Activated gamma-delta T cell treated with Interleukin-2 at 50 U/mL for 16 hours (primary cell): ENCODE measurements at places on chromosomes 13 and 19.

- peak; percentile 77 for DNase-seq
Measured at GRCh38 chr19:33177417-33177979, 16.6 kb upstream of the LRP3 start.

- DNase-seq = no peak
Measured at GRCh38 chr13:25190771-25191170, 18.7 kb upstream of the AMER2 start.

- DNase-seq = no peak
Measured at GRCh38 chr19:6531956-6532243, 1.1 kb downstream of the TNFSF9 start.

GRCh38 chr13:97403893-97404750 is 29.8 kb upstream of the RAP2A start:
- DNase-seq = no peak

DNA sequence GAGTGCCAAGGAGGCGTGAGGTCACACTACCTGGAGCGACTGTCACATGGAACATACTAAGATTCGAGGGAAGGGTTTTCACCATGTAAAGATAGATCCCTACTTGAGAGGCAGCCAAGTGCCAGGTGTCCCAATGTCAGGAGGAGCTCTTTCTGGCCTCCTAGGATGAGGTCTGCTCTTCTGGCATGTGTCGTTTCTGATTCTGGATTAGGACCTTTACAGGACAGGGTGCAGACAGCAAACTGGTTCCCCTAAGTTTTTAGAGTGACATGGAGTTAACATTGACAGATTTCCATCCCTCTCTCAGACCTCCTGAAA is 75.3 kb downstream of the ZNF536 start:
- no peak for DNase-seq

- DNase-seq = no peak
Measured at GRCh38 chr13:25915840-25916518, 135.8 kb downstream of the SHISA2 start.

DNA sequence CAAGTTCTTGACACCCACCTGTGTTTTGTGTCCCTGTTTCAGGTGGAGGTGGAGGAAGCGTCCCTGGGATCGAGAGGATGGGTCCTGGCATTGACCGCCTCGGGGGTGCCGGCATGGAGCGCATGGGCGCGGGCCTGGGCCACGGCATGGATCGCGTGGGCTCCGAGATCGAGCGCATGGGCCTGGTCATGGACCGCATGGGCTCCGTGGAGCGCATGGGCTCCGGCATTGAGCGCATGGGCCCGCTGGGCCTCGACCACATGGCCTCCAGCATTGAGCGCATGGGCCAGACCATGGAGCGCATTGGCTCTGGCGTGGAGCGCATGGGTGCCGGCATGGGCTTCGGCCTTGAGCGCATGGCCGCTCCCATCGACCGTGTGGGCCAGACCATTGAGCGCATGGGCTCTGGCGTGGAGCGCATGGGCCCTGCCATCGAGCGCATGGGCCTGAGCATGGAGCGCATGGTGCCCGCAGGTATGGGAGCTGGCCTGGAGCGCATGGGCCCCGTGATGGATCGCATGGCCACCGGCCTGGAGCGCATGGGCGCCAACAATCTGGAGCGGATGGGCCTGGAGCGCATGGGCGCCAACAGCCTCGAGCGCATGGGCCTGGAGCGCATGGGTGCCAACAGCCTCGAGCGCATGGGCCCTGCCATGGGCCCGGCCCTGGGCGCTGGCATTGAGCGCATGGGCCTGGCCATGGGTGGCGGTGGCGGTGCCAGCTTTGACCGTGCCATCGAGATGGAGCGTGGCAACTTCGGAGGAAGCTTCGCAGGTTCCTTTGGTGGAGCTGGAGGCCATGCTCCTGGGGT is 16.7 kb downstream of the PRAM1 start:
- DNase-seq = no peak

GRCh38 chr13:45598597-45598996 is 16.9 kb downstream of the ERICH6B start:
- DNase-seq = no peak

DNA sequence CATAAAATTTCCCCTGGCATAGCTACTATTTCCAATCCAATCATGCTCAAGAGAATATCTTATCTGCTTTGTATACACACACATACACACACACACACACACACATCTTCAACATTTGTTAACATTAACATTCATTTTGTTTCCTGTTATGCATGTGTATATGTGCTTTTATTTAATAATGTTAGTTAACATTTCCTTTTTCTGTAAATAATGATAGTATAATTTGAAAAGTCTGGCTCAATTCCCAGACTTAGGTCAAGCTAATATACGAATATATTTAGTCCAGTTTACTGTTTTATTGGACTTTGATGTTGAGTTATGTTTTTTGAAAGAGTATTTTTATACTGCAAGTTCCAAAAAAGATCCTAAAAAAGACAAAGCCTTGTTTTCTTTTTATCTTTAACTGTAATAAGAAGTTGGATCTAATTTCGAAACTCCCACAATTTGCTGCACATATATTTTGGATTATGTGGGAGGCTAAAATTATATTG is 1072.4 kb downstream of the EFNB2 start:
- no peak for DNase-seq

DNA sequence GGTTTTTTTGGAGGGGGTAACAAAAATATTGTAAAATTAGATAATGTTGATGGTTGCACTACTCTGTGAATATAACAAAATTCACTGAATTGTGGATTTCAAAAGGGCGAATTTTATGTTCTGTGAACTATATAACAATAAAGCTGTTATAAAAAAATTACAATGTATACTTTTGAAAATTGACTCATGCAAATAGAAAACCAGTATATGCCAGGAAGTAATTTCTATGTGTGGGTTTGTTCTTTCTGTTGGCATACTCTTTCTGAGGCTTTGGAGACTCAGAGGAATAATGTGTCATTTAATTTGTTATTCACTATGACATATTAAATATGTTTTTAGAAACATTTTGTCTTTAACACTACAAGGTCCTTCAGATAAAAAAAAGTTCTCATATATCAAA is 310.1 kb downstream of the GPC5 start:
- no peak for DNase-seq

DNA sequence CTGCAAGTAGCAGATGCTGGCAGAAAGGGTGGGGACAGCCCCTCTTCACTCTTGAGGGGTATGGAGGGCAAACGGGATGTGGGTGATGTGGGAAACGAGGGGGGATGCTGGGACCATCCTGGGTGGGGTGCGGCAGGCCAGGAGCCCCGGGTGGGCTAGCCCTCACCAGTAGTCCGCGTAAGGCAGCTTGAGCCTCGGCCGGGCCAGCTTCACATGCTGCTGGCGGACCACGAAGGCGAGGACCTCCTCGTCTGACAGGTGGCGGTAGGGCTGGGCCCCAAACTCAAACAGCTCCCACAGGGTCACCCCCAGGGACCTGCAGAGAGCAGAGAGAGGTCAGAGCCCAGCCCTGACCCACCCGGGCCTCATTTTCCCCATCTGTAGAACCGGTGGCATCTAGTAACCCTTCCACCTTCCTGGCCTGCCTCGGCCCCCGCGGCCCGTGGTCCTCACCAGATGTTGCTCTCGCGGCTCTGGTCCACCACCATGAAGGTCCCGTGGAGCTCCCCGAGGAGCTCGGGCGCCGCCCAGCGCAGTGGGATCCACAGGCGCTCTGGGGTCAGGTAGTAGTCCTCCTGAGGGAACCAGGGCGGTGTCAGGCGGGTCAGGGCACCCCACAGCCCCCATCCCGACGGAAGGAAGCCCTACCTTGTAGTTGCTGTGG is 10.7 kb downstream of the LMTK3 start:
- DNase-seq = no peak

DNA sequence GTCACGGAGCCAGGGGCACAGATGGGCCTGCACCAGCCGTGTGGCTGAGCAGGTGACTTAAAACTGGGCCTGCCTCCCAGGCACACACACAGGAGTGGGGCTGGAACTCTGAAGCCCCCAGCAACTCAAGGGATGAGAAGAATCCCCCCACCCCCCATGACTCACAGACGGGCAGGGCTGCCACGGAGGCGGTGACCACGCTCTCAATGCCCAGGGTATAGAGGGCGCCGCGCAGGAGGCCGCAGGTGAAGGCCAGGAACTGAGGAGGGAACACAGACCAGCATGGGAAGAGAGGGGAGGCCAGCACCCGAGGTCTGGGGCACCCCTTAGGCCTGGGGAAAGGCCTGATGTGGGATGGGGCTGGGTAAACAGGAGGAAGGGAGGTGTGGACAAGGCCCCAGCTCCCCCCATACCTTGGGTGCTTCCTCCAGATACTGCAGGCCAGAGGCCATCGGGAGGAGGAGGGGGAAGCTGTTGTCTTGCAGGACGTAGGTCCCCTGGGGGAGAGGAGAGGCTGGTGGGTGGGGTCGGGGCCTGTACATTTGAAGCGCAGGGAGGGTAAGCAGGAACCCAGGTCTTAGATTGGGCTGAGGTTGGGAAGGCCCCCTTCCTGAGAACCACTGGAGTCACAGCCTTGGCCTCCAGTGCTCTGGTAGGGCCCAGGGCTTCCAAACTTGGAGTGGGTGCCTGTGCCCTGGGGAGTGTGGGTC is 3.1 kb upstream of the NKPD1 start:
- DNase-seq = no peak

GRCh38 chr19:2201473-2202148 is 34.5 kb downstream of the PLEKHJ1 start:
- DNase-seq = no peak

DNA sequence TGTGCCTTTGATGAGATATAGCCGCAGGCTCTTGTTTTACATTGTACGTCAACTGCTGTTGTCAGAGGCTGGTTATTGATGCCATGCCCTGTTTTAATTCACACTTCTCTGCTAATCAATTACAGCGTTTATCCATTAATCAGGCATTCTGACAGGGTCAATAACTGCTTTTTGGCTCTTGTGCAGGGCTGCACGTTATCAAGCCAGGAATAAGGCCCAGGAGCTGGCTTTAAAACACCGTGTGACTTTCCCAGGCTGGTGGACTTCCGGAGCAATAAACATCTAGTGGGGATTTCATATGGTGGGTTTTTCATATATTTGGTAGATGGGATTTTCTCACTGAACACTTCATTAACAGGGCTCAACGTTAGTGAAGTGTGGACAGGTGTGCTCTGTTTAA is 221.7 kb downstream of the TM9SF2 start:
- no peak for DNase-seq

- no peak for DNase-seq
Measured at GRCh38 chr13:97889803-97890202, 63.7 kb upstream of the IPO5 start.

- DNase-seq = no peak
Measured at GRCh38 chr13:51420681-51421490, 31.9 kb downstream of the INTS6 start.

GRCh38 chr19:34794066-34794960 is 21.3 kb upstream of the ZNF599 start:
- no peak for DNase-seq

- no peak for DNase-seq
Measured at GRCh38 chr19:34259367-34260095, 5.2 kb downstream of the GARRE1 start.

DNA sequence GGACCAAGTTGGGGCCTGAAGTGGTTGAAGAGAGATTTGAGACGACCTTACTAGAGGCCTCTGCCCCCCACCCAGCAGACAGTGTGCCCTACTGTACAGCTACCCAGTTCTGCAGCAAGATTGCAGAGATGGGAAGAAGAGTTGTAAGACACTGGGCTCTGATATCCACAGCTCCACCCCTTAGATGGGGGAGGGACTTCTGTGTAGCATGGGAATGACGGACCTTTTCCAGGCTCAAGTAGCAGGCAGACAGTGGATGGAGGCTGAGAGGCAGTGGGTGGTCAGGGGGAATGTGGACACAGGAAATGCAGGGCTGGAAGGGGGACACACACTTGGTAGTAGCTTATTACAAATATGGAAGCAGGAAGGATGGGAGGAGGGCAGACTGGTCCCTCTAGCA is 13.0 kb downstream of the LRFN3 start:
- no peak for DNase-seq

DNA sequence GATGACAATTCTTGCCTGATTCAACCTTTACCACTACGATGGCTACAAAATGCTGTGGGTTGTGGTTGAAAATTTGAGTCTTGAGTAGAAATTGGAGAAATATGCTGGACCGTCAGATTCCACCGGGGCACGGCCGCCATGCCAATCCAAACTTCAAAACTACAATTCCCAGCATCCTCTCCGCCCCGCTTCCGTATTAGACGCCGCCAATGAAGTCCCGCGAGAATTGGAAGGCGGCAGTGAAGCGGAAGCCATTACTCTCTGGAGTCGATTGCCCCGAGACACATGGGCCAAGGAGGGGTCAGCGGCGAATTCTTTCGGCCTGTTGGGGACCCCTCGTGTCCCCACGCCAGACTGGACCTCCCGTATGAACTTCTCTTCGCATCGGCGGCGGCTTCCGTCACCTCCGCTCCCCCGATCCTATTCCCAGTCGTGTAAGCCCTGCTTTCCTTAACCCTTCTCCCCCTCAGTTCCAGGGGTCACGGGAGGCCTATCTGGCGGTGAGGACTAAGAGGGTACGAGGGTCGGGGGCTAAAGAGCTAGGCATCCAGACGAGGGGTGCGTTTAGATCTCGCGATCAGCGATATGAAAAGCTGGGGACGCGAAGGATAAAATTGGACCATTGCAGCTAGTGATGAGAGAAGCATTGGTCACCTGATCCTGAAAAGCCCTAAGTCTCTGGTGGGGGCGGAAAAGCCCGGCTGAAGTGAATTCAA is at the start of gene ZNF317:
Gene ZNF317 (plus strand): TSS at position 239 of the 716 bp plus-strand sequence. CDS start 15,620 bp downstream, outside the sequence.
- peak; percentile 89 for DNase-seq

GRCh38 chr13:59834801-59835200 is 328.9 kb downstream of the DIAPH3 start:
- no peak for DNase-seq

DNA sequence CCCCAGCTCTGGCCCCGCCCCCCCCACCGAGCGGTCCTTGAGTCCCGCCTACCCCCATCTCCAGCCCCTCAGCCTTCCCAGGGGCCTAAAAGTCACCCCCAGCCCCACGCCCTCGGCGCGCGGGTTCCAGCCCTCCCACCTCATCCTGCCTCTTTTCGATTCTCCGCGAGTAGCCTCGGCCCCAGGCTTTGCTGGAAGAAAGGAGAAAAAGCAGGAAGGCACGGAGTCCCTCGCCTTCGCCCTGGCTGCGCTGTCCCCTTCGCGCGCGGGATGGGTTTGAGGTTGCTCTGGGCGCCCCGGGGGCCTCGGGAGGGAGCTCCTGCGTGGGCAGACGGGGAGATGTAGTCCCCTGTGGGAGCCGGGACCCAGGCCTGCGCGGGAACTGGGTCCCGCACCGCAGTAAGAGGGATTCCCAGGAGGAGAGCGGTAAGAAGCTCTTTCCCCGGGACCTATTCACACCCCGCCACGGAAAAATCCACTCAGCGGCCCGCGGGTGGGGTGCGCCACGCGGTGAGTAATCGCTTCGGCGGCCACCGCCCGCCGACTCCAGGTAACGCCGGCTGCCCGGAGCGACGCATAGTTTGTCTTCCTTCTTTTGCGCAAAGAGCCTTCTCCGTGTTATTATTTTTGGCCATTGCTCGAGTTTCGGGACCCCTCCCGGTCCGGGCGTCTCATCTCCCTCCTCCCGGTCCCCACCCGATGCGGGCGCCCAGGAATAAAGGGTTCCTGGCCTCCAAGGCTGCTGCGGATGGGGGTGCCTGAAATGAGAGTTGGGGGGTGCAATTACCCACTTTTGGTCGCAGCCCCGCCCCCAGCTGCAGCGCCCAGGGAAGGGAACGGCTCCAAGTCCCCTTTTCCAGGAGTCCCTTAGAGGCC is 865 bp upstream of the CRLF1 start:
- no peak for DNase-seq

GRCh38 chr13:79401259-79402070 is 4.6 kb downstream of the RBM26 start:
- no peak for DNase-seq

- no peak for DNase-seq
Measured at GRCh38 chr13:32845952-32846950, 170.0 kb upstream of the KL start.

- no peak for DNase-seq
Measured at GRCh38 chr19:8262431-8262830, 45.7 kb downstream of the CD320 start.
